ENCODE measurements at places on chromosomes 3 and 15. TPM values are rescaled to one million over a fixed set of nuclear protein-coding genes. Genes with fewer than 3 reads are reported as not detected.

DNA sequence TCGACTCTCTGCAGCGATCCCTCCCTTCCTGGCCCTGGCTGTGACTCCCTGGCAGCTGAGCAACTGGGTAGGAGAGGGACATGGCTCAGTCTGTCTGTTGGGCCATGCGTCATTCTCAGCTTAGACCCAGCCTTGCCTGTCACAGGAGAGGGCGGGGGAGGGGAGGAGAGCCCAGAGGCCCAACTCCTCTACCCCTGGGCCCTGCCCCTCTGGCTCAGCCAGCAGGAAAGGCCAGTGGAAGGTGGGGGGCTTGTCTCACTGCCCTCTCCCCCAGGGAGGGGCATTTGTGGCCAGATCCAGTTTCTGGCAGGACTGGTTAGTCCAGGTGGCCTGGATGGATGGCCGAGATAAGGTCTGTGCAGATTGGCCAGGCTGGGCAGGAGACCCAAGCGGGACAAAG is 31.6 kb downstream of the DNAJB8 start:
- peaks cover 13% of the 10 kb centered on the region for H3K27me3 ChIP-seq
- no peak for DNase-seq
- H3K36me3 ChIP-seq: no peaks in the 10 kb centered on the region
- H3K27ac ChIP-seq: no peak overlapping the region

GRCh38 chr15:35858707-35859106 is 312.7 kb upstream of the DPH6 start:
- no peaks in the 10 kb centered on the region for H3K36me3 ChIP-seq
- H3K4me1 ChIP-seq: no peaks in the 10 kb centered on the region
- H3K27me3 ChIP-seq: no peaks in the 10 kb centered on the region
- no peak for DNase-seq

DNA sequence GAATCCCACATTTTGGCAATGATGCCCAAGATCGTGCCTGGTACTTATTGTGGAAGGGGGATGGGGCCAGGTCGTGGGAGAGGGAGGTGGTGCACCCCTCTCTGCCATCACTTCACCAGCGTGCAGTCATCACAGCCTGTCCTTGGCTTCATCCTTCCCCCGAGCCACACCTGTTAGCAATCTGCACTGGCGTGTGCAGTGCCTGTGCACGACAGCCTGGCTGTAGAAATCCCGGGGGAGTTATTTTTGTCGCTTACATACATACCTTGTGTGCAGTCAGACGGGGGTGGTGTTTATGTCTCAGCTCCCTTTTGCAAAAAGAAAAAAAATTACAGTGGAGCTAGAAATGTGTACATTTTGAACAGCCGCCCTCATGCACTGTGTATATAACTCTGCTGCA is 216.0 kb downstream of the TLE3 start:
- H3K27ac ChIP-seq: no peak overlapping the region
- no peak overlapping the region for H3K4me3 ChIP-seq
- H3K27me3 ChIP-seq: no peaks in the 10 kb centered on the region
- H3K36me3 ChIP-seq: no peaks in the 10 kb centered on the region

- no peaks in the 10 kb centered on the region for H3K36me3 ChIP-seq
- no peaks in the 10 kb centered on the region for H3K27me3 ChIP-seq
Observed at GRCh38 chr15:64767203-64767602, 8.2 kb downstream of the RBPMS2 start.

Gene CPNE4
- not detected for total RNA-seq
